ENCODE measurements at places on chromosomes 7 and 10. TPM values are rescaled to one million over a fixed set of nuclear protein-coding genes. Genes with fewer than 3 reads are reported as not detected.

DNA sequence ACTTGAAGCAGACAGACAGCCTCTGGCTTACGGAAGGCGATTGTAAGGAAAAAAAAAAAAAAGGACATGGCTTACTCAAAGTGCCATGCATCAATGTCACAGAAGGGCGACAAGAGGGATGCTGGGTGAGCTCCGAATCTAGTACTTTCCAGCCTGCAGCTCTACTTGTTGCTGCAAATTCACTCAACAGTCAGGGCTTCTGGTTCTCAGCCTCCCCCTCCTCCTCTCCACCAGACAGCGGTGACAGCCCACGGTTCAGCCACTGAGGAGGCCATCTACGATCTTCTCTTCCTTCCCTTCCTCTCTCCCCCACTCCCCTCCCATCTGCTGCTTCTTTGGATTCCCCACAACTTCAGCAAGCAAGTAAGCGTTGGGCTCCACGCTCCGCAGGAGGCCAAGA lies 63.5 kb downstream of the PRKAG2 start:
- DNase-seq: no peak

- DNase-seq: no peak
Observed at GRCh38 chr10:78191301-78191700, 157.6 kb downstream of the RPS24 start.

GRCh38 chr10:95850791-95851190 lies 57.0 kb upstream of the CC2D2B start:
- no peak for DNase-seq

DNA sequence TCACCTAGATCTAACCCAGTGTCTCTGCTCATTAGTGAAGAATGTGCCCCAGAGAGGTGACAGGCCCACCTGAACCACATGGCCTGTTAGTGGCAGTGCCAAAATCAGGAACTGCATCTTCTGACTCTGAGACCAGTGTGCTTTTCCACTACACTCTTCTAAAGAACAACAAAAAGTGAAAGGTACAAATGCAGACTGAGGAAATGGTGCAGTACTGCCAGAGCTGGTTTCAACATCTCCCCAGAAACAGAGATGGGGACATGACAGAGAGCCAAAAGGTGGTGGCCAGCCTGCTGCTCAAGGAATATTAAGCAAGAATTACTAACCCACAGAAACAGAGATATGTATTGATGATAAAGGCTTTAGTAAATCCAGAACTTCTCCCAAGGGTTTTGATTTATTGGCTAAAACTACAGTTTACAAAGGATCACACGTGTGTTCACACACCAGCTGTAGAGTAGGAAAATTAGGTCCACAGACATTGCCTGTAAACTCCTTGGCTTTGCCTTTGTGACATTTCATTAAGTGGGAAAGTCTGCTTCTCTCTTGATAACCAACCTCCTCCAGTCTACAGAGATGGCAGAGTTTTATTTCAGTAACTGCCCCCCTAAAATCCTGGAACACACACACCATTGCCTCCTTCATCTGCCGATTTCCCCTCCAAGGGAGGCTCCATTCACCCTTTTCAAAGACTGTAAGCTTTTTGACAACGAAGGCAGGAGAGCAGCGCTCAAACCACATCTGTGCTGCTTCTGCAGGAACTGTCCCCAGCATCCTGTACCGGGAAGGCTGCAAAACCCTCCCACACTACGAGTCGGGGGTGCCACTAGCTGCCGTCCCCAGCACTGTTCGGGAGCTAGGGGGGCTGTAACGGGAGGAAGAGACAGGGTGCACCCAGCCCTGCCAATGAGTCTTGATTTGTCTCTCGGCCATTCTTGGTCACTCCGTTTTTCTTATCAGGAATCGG lies 29.8 kb downstream of the GSDME start:
- DNase-seq: no peak

- no peak for DNase-seq
Observed at GRCh38 chr10:3625959-3626751, 158.9 kb downstream of the KLF6 start.

GRCh38 chr10:72477463-72477862 lies 122.7 kb upstream of the DNAJB12 start:
- DNase-seq: no peak

GRCh38 chr10:88186335-88186734 lies 322.9 kb downstream of the PTEN start:
- no peak for DNase-seq

- DNase-seq: no peak
Observed at GRCh38 chr10:122561212-122561611, 658 bp downstream of the DMBT1 start.

DNA sequence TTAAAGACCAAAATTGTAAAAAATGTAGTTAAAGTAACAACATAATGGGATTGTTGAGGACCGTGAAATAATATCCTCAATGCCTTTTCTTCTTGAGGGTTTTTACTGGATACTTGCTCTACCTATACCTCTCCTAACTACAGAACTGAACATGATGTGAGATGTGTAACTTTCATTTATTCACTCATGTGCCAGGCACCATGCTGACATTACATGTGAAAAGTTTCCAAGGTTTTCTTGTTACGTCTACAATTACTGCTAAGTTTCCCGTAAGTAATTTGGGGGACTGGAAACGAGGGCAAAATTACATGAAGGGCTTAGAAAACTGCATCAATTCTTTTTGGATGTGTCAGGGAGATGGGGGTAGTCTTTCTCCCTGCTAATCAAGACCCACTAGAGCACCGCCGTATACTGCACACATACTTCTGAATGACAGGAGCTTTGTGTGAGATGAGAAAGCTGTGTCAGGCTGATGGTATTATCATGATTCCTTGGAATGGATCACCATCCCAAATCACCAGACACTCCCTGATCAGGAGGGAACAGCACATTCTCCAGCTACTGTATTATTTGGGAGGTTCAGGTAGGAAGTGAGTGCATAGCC lies 41.8 kb downstream of the PTPRZ1 start:
- DNase-seq: no peak

DNA sequence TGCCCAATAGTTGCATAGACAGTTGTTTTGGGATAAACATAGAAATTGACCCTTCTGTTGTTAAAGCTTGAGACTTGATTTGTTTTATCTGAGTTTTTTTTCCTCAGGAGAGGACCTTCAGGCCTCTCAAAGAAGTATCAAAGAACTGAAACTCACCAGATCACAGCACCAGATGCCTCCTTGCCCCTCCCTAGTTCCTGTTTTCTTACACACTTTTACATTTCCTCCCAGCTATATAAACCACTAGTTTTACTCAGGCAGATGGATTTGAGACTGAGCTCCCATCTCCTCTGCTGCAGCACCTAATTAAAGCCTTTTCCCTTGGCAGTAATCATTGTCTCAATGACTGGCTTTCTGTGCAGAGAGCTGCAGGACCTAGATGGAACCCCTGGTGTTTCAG lies 150.6 kb upstream of the NRG3 start:
- DNase-seq: no peak

DNA sequence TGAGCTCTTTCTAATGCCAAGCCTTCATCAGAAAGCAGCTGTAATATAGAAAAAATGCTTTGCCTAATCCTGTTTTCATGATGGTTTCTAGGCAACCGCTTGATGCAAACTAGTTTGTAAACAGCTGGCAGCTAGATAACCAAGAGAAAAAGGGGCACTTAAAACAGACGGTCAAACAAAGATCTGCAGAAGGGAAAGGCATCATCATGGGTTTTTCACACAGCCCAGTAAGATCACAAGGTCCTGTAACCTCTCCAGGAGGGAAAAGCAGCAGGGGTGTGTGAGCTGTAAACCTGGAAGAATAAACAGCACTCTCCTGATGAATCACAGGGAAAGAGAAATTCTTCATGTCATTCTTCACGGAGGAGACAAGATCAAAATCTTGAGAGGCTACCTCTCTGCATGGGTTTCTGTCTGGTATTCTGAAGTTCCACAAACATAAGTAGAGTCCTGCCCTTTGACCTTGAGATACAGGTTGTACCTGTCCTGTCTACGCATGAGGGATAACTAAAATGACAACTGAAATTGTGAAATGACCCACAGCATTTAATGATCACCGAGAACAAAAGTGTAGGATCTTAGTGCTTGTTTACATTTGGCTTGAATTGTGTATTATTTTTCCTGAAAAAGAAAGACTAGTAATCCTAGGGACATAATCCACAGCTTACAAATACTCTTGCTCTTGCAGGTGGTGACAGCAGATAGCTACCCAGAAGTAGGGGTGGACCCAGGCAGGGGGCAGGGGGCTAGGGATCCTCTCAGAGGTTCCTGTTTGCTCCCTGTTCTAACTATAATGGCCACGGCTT lies 48.0 kb downstream of the CREB3L2 start:
- DNase-seq: no peak

DNA sequence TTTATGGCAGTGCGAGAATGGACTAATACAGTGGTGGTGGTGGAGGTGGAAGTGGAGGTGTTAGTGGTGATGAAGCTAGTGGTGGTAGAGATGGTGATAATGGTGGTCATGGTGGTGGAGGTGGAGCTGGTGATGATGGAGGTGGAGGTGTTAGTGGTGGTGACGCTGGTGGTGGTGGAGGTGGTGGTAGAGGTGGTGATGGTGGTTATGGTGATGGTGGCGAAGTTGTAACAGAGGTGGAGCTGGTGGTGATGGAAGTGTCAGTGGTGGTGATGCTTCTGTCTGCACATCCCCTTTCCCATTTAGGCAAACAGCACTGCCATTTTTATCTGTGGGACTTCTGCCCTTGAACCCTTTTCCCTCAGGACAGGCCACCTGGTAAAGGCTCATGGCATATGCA lies 7.4 kb upstream of the PTPRN2 start:
- DNase-seq: no peak

GRCh38 chr10:112827086-112827485 lies 123.0 kb upstream of the TCF7L2 start:
- no peak for DNase-seq

DNA sequence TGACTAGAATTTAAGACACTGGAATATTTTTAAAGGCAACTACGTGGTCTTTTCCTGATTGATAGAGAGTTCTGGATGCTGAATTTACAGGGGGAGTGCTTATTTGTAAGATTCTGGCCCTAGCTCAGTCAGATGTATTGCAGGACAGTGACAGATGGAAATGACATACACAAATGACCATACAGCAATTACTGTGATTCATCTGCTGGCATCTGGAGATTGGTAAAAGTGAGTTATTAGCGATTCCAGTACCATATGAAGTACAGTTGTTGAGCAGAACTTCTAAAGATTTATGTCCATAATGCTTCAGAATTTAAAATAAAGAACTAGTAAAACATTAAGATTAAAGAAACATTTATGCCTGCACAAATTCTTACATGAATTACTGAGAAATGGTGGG lies 243.2 kb downstream of the CRPPA start:
- DNase-seq: no peak

DNA sequence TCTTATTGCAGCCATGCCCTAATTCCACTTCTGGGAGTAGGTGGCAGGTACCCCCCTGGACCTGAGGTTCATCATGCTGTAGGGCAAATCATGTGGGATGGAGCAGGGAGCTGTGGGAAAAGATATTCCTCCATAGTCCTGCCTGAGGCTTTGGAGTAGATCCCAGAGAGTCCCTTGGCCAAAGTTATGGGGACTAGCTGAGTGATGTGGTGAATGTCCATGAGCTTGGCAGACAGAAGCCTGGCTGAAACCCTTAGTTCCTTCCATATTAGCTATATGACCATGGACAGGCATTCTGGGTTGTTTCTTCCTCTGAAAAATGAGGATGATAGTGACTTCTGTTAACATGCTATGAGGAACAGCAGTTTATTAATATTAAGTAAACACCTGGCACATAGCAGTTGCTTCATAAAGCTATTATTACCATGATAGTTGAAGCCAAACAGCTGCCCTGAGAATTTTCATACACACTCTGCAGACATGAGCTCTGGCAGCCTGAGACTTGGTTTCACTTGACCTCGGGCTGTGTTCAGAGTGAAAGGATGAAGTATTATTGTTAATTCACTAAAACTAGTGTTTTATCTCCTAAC lies 15.0 kb upstream of the IMPDH1 start:
- no peak for DNase-seq

DNA sequence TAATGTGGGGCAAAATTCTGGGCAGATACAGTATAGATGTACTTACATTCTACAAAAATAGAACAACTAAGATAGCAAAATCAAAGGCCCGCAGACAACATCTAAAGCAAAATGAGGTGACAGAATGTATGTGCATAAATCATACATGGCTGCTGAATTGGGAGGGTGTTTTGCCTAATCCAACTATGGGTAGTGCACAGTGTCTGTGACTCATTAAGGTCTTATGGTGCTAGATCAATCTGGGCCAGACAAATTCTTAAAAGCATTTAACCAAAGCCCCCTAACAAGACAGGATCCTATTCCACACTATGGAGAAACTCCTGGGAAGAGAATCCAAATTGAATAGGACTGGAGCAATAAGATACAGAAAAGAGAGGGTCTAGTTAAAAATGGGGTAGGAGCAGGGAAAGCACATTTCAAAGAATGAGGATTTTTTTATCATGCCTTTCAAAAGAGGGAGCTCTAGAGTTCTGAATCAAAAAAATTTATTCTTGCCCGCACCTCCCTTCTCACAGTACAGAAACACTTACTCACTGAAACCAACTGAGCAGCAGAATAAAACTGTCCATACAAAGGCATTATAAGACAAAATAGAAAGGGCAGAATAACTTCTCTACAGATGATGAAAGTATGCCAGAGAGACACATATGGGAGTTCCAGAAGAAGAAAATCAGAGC lies 181.3 kb downstream of the RNLS start:
- DNase-seq: no peak

DNA sequence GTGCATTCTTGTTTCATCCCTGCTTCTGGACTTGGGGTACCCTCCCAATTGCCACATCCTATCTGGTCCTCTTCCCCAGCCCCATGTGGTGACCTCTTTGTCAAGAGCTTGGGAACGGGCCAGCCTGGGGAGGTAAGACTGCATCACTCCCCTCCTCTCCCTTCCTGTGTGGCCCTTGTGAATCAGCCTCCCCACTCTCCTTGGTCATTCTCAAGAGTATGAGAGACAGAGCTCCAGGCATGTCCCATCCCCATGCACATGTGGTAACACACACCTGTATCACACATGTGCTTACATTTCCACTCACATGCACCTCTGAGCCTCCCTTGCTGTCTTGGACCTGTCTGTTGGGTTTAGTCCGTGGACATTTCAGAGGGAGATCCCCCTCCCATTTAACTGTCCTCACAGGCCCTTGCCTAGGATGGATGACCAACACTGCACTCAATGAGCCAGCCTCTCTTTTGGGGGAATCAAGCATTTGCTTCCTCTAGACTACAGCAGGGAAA lies 2.6 kb downstream of the MRPL43 start:
- DNase-seq: no peak

- no peak for DNase-seq
Observed at GRCh38 chr7:55109404-55110167, 90.8 kb downstream of the EGFR start.

- DNase-seq: no peak
Observed at GRCh38 chr7:123211545-123211944, 11.8 kb upstream of the SLC13A1 start.

GRCh38 chr10:70267161-70267933 lies 16.5 kb downstream of the NPFFR1 start:
- DNase-seq: no peak

Gene CAPZA2
- 93.3 TPM for total RNA-seq

Gene AKR1C8
- 2.0 TPM for total RNA-seq

Gene ZNF239
- total RNA-seq: 3.0 TPM

Gene AGFG2
- 54.6 TPM for total RNA-seq

Gene PTF1A
- not detected for total RNA-seq

Gene C1QL3
- total RNA-seq: not detected

Gene NME8
- not detected for total RNA-seq
